ENCODE measurements at places on chromosomes 1 and 21.

GRCh38 chr1:229221106-229222019, 49.5 kb upstream of the RAB4A start:
- peak; percentile 76 for DNase-seq

- DNase-seq, result peak; percentile 19
Measured at GRCh38 chr1:97050506-97050905, 328.9 kb downstream of the PTBP2 start.

- no peak for DNase-seq
Measured at GRCh38 chr1:48450505-48450904, 21.5 kb downstream of the SPATA6 start.

DNA sequence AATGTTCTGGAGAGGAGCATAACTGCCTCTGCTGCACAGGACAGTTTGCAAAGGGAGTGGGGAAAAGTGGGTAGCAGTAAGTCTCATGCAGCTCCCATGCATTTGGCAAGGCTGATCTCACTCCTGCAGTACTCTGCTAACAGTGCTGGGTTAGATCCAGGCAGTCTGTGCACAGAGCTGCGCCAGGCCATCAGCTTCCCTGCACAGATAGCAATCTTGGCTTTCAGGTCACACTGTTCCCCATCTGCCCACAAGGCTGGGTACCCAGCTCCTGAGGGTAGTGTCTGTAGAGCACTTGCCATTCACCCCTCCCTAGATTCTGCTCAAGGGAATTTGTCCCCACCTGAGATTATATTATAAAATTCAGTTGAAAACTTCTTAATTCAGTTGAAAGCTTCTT, 72.1 kb downstream of the SH3BGR start:
- no peak for DNase-seq

GRCh38 chr1:20930427-20930826, 143.3 kb upstream of the HP1BP3 start:
- no peak for DNase-seq

- DNase-seq, result no peak
Measured at GRCh38 chr1:30807318-30808066, 49.9 kb upstream of the LAPTM5 start.

GRCh38 chr1:67355745-67356424, 48.2 kb downstream of the IL12RB2 start:
- no peak for DNase-seq

DNA sequence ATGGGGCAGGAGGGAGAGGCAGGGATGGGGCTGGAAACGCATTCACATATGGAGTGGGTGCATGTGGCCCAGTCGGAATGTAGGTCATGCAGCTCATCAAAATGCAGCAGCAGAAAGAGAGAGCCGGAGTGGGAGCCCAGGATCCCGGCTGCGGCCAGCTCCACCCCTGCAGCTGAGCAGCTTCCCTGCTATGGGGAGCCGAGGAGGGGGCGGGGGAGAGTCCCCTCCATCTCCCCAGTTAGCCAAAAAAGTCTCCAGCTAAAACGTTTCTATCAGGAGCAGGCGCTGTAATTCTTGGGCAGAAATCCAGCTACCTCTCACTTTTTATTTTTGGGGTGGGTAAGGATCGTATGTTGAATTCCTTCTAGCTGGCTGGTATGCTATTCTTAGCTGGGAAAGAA, 39.7 kb downstream of the MRPL37 start:
- DNase-seq, result no peak

DNA sequence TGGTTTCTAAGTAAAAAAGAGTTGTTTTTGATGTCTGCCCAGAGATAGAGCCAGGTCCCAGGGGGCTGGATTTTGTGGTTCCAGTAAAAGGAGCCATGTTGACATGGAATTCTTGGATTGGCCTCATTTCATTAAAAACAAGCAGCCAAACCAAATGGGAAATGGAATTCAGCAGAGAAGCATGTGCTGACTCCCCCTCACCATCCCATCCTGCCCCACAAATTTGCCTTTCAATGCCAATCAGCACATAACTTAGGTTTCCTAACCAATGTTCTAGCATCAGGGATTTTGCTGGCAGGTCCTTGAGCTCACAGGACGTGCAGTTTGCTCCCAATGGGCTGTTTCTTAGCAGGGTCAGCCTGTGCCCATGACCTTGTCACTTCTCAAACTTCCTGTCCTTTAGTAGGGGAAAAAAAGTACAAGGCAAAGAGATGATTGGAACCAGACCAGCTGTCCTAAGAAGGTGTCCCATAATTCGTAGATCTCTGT, 101.5 kb upstream of the GADD45A start:
- no peak for DNase-seq

- DNase-seq, result no peak
Measured at GRCh38 chr1:183262628-183263200, 76.7 kb downstream of the LAMC2 start.

GRCh38 chr1:7292036-7292681, 478.9 kb upstream of the VAMP3 start:
- no peak for DNase-seq

DNA sequence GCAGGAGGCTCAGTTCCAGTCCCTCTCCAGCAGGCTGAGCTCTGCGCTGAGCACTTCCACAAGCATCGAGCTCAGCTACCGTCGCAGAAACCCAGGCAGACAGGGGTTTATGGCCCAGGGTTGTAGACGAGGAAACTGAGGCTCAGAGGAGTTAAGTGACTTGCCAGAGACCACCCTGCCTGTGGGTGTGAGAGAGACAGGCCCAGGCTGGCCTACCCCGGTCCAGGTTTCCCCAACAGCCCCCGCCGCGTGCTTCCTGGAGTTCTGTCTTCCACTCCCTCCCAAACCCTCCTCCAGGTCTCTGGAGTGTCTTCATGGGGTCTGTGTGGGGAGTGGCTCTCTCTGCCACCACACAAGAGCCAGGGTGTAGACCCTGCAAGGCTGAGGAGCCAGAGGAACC, 615.9 kb downstream of the PTPRU start:
- no peak for DNase-seq

- DNase-seq, result peak; percentile 31
Measured at GRCh38 chr1:65235867-65236805, 73.2 kb upstream of the DNAJC6 start.

GRCh38 chr1:102110586-102110985, 113.9 kb upstream of the OLFM3 start:
- DNase-seq, result no peak

DNA sequence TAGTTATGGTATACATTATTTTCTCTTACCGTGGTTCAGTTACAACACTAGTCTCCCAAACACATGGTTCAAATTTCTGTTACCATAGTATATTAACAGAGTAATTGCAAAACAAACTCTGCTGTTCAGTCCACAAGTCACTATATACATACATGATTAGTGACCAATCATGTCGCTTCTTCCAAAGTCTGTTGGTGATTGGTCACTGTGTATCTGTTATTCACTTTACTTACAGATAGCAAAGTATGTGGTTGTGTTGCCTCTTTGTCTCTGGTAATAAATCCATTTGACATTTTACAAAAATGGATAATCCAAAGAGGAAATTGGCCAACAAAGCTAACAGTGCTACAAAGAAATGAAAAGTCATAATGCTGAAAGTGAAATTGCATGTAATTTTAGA, 107.2 kb downstream of the RABGAP1L start:
- DNase-seq, result no peak

GRCh38 chr1:41731516-41732030, 187.1 kb downstream of the HIVEP3 start:
- no peak for DNase-seq

DNA sequence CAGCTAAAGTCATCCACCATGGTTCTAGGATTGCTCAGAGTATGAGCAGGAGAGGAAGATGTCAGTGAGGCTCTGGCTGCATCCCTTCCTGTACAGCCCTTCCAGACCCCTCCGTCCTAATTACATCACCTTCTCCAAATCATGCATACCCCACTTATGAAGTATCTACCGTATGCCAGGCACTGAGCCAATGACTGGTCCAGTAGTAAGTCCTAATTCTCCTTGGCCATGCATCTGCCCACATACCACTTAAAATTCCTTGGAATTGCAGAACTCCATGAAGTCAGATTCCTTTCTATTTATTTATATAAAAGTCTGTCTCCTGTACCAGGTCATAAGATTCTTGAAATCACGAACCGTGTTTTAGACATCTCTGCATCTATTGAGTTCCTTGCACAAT, 106.1 kb downstream of the SEC16B start:
- no peak for DNase-seq

DNA sequence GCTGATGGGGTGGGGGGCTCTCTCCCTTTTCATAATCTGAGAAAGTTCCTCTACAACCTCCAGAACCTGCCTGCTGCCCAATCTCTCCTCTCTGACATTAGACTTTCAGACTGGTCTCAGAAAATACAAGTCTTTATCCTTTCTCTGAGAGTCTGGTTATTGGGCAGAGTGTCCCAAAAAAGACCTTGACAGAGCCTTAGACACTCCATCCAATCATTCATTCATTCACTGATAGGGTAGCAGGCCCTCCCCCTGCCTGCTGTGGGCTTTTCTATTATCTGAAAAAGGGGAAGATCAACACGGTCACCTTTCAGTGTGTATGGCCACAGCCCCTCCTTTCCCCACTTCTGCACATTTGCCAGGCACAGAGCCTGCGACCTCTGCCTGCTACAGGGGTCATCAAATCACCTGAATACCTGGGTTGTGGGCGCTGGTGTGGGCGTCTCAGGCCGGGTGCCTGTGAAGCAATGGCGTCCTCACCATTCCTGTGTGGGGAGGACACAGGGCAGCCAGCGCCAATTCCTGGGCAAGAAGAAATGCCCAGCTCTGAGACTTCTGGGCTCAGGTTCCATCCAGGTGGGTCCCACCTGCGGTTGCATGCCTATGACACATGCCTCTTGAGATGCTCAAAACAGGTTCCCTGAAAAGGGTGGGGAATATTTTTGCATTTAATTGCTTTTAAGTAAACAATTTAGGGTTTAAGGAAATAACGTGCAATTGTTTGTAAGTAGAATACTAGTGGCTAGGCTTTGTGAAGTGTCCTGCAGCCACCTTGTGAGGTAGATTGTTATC, 52.8 kb downstream of the ELK4 start:
- DNase-seq, result peak; percentile 31

- no peak for DNase-seq
Measured at GRCh38 chr21:42159560-42160110, 59.3 kb upstream of the ABCG1 start.

DNA sequence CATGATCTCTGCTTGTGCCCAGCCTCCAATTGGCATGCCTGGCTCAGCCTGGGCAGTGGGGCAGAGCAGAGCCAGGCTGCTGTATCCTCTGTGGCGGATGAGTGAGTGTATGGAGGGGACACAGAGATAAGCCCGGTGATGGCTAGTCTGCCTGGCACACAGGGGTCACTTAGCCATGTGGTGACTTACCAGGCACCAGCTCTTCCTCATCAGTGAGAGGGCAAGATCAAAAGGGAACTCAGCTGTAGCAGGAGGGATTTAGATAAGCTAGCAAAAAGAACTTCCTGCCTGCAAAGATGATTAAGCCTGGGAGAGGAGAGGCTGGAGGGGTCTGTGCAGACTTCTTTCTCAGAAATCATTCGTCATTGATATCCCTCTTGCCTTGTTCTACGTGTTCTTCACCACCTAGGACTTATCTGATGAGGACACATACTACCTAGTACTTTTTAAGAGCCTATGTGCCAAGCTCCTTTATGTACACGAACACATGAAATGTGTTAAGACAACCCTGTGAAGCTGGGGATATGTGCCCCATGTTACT, 7.9 kb downstream of the KIF21B start:
- no peak for DNase-seq

DNA sequence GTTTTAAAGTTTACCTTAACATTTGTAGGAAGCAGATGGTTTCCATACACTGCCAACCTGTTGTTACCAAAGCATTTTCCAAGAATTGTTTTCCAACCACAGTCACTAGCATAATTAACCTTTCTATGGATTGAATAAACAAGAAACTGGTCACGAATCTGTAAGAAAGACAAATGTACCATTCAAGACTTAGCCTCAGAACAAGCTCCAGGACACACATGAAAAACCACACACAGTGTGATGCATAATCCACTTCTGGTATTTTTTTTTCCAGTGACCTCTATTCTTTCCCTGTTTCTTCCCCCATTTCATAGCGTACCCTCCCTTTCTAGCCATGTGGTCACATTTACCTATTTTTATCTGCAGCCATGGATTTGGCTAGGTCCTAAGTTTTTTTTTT, 29.6 kb upstream of the C1orf87 start:
- no peak for DNase-seq

DNA sequence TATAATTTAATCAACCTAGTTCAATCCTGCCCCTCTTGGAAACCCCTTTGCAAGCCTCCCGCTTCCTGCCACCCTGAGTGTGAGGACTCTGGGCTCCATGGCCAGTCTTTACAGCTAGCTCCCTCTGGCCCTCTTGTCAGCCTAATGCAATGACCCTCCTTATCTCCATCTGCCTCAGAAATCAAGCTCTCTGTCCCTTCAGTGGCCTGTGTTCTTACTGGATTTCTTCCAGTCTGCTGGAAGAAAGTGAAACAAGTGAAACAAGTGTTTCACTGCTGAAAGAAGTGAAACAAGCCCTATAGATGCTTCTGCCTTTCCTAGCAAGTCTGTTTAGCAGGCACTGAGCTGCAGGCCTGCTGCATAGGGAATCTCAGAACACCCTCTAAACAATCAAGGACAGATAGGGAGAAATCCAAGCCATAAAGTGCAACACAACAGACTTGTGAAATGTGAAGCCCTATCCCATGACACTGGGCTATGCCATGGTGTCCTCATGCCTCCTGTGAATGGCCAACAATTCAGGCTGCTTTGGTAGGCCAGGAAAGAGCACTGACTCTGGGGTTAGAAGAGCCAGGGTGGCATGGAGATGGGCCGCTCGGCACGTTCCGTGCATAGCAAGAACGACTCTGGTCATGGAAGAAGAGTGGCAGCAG, 55.9 kb downstream of the FAM163A start:
- DNase-seq, result no peak

DNA sequence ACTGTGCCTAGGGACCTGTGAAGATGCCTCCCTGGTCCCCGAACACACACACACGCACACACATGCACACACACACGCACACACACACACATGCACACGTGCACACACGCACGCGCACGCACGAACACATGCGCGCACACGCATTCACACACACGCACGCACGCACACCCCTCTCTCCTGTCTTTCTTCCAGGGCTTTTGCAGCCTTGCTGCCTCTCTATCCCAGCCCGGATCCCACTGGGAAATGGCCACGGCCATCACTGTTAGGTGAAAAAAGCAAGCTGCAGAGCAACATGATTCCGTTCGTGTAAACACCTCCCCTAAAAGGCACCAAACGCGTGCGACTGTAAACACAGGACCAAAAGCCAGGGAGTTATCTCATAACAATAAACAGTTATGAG, 39.7 kb downstream of the NKAIN1 start:
- no peak for DNase-seq

- no peak for DNase-seq
Measured at GRCh38 chr1:40563266-40563665, 31.8 kb downstream of the ZNF684 start.

DNA sequence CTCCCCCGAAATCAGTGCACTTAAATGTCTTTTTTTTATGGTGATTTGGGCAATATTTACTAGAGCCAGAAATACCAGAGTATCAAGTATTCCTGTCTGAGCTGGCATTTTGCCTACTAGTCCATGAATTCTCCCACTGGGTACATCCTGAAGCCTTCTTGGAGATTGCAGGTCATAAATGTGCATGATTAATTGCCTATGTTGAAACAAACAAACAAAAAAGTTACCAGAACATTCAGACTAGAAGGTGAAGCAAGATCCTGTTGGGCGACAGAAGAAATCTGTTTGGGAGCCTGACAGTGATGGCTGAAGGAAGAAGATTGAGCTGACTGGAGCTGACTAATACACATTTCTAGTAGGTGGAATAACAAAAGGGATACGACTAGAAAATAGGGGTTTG, 127.4 kb upstream of the NRIP1 start:
- no peak for DNase-seq

GRCh38 chr1:237911911-237912310, 21.2 kb upstream of the ZP4 start:
- no peak for DNase-seq

All from stomach (tissue), 19 donors.